Osteocyte (in vitro differentiated cells): ENCODE measurements at places on chromosomes 16 and 17. TPM values are rescaled to one million over a fixed set of nuclear protein-coding genes. Genes with fewer than 3 reads are reported as not detected.
A peak's percentile ranks its signal among the peaks of the same experiment; 100 is the strongest.

DNA sequence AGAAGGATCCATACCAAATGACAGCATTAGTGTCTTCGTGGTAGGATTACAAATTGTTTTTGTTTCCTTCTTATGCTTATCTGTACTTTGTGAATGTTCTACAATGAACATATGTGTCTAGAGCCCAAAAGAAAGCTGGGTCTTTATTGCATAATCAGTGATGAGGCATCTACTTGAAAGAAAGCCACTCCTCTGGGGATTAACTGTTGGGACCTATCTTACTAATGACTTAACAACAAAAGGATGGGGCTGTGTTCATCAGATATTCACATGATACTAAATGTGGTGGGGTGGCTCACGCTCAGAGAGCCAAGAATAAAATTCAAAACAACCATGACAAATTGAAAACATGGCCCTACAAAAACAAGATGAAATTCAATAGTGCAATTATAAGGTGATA lies 160.2 kb downstream of the RGS9 start:
- no peaks in the 10 kb centered on the region for H3K36me3 ChIP-seq
- H3K27ac ChIP-seq, result no peak overlapping the region
- H3K4me3 ChIP-seq, result no peak overlapping the region
- peaks cover 4% of the 10 kb centered on the region for H3K4me1 ChIP-seq
- no peak for DNase-seq
- peaks cover under 1% of the 10 kb centered on the region for H3K27me3 ChIP-seq

DNA sequence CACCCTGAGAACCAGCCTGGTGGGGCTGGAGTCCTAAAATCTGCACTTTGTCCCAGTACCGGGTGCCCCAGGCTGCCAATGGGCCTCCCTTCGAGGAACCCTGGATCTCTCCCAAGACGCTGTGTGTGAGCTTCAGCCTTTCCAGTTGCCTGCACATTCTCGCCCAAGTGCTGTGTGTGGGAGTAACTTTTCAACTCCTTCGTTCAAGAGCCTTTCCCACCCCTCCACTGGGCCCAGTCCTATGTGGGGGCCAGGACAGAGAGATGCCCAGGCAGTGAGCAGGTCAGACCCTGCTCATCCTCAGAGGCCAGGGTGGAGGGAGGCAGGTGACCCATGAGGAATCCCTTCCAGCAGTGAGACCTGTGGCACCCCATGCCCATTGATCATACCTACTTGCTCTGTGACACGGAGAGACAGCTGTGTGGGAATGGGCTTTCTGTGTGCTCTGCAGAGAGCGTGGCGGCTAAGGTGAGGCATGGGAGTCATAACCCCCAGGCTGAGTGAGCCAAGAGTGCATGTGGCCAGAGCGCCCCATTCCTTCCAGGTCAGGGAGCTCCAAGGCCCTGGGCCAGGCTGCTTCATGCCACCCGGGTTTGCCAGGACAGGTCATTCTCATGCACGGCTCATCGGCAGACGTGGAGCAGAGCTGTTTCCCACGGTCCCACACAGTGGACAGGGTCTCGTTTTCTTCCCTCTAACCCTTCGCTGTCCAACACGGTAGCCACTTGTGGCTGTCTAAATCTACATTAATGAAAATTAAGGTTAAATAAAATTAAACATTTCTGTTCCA lies 154.4 kb downstream of the CLEC16A start:
- no peaks in the 10 kb centered on the region for H3K27me3 ChIP-seq
- H3K4me3 ChIP-seq, result no peak overlapping the region
- H3K4me1 ChIP-seq, result peaks cover 37% of the 10 kb centered on the region
- peaks cover 3% of the 10 kb centered on the region for H3K36me3 ChIP-seq

DNA sequence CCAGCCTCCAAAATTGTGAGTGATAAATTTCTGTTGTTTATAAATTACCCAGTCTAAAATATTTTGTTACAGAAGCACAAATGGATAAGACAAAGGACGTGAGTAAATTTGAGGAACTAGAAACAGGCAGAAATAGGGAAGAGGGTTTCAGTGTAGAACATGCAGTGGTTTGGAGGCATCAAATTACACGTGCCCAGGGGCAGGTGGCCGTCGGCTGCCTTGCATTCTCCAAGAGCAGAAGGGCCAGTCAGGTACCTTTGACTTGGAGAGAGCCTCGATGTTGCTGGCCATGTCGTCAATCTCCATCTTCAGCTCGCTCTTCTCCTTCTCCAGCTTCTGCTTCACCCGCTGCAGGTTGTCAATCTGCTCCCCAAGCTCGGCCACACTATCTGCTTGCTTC lies 54.3 kb downstream of the MYH13 start:
- H3K4me3 ChIP-seq, result no peak overlapping the region
- H3K4me1 ChIP-seq, result no peaks in the 10 kb centered on the region
- no peak overlapping the region for H3K27ac ChIP-seq
- no peaks in the 10 kb centered on the region for H3K36me3 ChIP-seq
- no peaks in the 10 kb centered on the region for H3K27me3 ChIP-seq
- DNase-seq, result no peak

- DNase-seq, result peak; percentile 81
- peaks cover 19% of the 10 kb centered on the region for H3K36me3 ChIP-seq
- no peak within 1 kb of the TSS for H3K4me3 ChIP-seq
- peaks cover 23% of the 10 kb centered on the region for H3K4me1 ChIP-seq
Measured at GRCh38 chr17:75843577-75844529, at the start of gene UNC13D. Gene UNC13D, minus strand, starts transcription at chr17:75844404. Its CDS starts 67 bp downstream, at chr17:75844337.

- DNase-seq, result no peak
- H3K27ac ChIP-seq, result peak overlapping the region; percentile 88
- peaks cover 73% of the 10 kb centered on the region for H3K4me1 ChIP-seq
- H3K4me3 ChIP-seq, result peak overlapping the region; percentile 42
- no peaks in the 10 kb centered on the region for H3K27me3 ChIP-seq
Measured at GRCh38 chr16:67459066-67459860, 21.7 kb downstream of the ATP6V0D1 start.

DNA sequence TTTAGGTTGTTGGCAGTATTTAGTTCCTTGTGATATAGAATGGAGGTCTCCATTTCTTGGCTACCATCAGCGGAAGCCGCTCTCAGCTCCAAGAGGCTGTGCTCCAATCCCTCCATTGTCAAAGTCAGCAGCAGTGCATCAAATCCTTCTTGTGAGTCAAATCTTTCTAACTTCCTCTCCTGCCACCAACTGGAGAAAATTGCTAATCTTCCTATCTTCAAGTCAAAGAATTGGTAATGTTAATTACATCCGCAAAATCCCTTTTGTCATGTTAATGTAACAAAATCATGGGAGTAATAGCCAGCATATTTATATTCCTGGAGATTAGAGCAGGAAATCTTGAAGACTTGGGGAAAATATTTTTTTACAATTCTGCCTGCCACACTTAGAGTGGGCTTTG lies 436.4 kb upstream of the DYNLRB2 start:
- H3K27me3 ChIP-seq, result peaks cover 4% of the 10 kb centered on the region
- H3K4me3 ChIP-seq, result no peak overlapping the region
- H3K36me3 ChIP-seq, result no peaks in the 10 kb centered on the region
- peaks cover 11% of the 10 kb centered on the region for H3K4me1 ChIP-seq
- DNase-seq, result no peak
- no peak overlapping the region for H3K27ac ChIP-seq

CDH8 gene
- total RNA-seq, result 7.6 and 7.7 TPM in 2 replicates
